ENCODE measurements at places on chromosomes 7 and 10. TPM values are rescaled to one million over a fixed set of nuclear protein-coding genes. Genes with fewer than 3 reads are reported as not detected.

Gene PAPOLB
- 0.05 TPM for total RNA-seq

Gene CALHM1
- not detected for total RNA-seq

Gene ODAD2
- 0.42 TPM for total RNA-seq

Gene OGDHL
- total RNA-seq: 4.1 TPM

Gene LRMDA
- 23.1 TPM for total RNA-seq

Gene ZNF273
- 2.4 TPM for total RNA-seq

Gene NOS3
- total RNA-seq: 10.9 TPM

Gene UBN2
- total RNA-seq: 14.1 TPM

Gene CH25H
- 0.25 TPM for total RNA-seq

Gene GIMAP7
- total RNA-seq: 24.1 TPM

Gene PLXNA4
- total RNA-seq: 19.2 TPM

Gene VSTM2A
- not detected for total RNA-seq

Gene AQP1
- 323 TPM for total RNA-seq

Gene GIMAP2
- total RNA-seq: 6.9 TPM

Gene TMEM130
- total RNA-seq: not detected

Gene NME8
- not detected for total RNA-seq

Gene NEUROG3
- not detected for total RNA-seq

Gene TFR2
- total RNA-seq: not detected

Gene PPP1R3C
- 180 TPM for total RNA-seq

Gene PDE6C
- not detected for total RNA-seq
